HCEC 1CT (cell line): ENCODE measurements at places on chromosomes 6 and 20.

DNA sequence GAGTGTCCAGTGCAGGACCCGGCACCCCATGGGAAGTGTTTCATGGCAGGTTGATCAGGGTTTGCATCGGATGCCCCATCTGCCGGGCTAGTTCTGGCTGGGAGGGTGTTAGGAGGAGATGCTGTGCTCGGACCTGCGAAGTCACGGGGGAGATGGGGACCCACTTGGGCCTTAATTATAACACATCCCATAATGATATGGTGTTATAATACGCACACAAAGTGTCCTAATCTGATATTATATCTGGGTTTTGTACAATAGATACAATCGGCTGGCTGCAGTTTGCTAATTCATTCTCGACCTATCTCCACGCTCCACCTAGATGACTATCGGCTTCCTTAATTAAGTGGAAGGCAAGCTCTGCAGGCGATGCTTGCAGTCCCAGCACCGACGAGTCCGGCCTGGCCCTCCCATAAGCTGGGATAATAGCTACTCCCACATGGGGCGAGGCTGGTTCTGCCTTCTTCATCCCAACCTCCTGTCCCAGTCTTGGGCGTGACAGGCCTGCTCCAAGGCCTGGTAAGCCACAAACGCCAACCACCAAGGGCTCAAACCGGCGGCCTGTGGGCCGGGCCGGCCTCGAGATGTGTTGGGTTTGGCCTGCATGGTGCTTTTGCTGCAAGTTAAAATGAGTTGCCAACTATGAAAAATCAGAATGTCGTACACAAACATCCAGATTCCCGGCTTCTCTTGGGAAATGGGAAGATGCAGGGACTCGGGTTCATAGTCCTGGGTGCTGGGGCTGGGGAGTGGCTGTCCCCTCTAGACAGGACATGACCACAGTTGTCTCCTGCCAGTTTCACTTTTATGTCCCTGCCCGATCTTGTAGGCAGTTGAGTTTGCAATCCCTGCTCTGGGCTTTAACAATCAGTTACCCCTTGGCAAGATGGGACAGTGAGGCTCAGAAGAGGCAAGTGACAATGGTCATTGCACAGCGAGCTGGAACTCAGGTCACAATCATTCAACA is 32.7 kb downstream of the CEBPB start:
- no peak for DNase-seq

GRCh38 chr6:116450185-116450710 is 10.9 kb upstream of the CALHM6 start:
- DNase-seq: no peak

- peak; percentile 79 for DNase-seq
These were observed 94.1 kb downstream of the HIVEP2 start for GRCh38 chr6:142850679-142851423.

DNA sequence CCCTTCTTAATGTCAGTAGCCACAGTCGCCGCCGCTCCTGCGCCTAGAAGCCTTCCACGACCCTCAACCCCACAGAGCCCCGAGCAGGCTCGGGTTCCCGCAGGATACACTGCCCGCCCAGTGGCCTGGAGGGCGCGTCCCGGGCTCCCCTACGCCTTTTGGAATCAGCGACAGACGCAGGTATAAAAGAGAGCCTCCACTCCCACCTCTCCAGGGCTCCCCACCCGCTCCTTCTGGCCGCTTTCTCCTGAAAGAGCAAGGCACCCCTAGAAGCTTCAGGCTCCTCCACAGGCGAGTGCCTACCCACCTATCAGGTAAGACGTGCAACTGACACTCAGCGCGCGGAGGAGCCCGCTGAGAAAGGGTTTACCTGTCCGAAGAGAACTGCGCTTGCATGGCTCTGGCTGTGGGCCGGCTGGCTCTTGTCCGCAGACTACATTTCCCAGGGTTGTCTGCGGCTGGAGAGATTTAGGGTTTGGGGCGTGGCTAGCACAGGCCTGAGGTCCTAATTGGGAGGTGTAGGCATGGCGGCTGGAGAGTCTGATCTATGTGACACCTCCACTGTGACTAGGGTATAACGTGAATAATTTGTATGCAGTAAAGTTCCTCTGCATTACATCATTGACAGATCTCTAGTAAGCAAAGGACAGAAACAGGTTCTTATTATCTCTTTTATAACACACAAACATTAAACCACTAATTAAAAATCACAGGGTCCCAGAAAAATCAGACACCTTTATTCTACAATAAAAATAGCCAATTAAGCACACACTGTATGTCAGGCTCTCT is 13.5 kb upstream of the ZNF391 start:
- peak; percentile 73 for DNase-seq

DNA sequence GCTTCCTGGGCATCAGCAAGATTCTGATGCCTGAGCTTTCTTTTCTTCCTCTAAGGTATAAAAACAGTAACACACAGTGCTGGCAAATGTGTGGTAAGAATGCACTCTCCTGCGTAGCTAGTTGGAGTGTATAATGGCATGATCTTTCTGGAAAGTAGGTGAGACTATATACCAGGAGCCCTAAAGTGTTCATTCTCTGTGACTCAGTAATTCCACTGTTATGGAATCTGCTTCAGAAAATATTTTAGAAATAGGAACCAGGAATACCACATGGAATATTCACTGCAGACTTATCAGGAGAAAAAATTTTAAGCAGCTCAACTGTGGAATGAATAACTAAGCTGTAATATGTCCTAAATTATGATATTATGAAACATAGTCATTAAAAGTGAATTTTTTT is 16.9 kb upstream of the CSE1L start:
- DNase-seq: no peak

- DNase-seq: no peak
These were observed 11.8 kb upstream of the TRAM2 start for GRCh38 chr6:52588710-52589091.

DNA sequence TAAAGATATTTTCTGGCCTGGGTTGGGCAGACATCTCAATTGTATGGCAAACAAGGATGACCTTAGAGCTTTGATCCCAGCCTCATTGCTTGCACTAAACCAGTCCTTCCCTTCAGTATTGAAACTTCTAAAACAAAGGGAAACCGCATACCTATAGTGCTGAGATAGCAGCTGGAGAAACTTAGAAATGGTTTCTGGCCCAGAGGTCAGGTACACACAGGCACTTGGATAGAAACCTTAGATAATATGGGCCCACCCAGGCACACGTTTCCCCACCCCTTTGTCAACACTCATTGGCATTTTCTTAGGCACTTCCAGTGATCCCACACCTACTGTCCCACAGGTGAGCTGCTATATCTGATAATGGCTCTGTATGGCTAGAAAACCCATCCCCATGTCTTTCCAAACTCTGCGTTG is 22.1 kb downstream of the NRSN1 start:
- no peak for DNase-seq

- no peak for DNase-seq
These were observed 3.1 kb downstream of the LY6G6D start for GRCh38 chr6:31718265-31718664.

DNA sequence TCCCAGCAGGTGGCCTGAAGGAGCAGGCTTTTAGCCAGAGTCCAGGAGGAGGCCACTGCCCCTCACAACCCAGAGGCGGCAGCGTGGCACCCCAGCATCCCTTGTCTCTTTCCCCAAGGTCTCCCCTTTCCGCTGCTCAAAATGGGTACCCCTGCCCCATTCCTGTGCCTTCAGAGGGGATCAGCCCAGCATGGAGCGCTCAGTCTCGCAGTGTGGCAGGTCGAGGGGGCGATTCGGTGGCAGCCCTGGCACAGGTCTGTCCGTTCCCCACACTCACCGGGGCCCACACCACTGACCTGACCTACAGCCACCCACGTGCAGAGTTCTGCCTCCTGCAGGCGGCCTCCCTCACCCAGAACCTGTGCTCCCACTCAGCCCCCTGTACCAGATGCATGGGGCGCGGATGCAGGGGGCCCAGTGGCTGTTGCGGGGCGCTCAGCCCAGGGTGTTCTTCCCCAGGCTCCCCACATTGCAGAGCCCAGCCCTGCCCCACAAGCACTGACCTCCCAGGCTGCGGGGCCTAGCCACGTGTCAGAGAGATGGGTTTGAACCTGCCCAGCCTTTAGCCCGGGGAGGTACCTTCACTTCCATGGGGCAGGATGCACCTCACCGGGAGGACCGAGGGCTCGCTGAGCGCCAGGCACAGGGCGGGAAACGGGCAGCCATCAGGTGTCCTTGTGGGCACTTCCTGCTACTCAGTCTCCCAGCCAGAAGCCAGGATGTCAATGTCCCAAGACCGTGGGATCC is 41.8 kb downstream of the DSTN start:
- DNase-seq: no peak

GRCh38 chr20:50305636-50306477 is 115.2 kb downstream of the CEBPB start:
- peak; percentile 75 for DNase-seq

DNA sequence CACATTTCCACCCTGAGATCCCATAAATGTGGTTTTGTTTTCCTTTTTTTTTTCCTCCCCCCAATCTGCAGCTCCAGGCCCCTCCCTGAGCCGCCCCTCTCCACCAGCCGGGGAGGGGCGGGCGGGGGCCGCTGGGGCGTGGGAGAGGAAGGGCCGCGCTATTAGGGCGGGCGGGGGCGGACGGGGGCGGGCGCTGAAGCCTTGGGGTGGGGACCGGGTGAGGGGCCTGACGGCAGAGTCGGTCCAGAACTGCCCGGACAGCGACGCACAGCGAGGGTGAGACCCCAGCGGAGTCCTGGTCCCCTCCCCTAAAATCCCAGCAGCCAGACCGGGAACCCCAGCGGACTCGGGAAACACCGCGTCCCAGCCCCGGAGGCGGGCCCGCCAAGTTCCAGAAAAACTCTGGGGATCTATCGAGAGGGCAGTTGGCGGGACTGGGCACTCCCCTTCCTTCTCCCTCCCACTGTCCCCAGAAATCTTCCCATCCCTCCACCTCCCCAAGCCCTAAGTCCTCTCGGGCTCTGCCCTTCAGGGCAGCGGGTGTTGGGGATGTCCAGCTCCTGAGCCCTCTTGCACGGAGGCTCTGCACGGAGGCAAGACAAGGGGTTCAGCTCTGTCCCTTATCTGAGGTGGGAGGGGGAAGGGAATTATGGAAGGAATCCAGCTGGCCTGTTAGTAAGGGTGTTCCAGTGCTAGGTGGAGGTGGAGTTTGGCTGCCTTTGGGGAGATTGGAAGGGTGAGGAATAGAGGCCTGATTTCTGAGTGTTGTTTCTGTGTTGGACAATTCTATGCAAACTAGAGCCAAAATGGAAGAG is at the start of gene PRICKLE4:
TSS of gene PRICKLE4 (plus strand) at position 232 of the 815 bp plus-strand sequence. CDS start 2,692 bp downstream, outside the sequence.
- DNase-seq: peak; percentile 26

- peak; percentile 47 for DNase-seq
These were observed 4.0 kb upstream of the SPATS1 start for GRCh38 chr6:44338228-44339122.

DNA sequence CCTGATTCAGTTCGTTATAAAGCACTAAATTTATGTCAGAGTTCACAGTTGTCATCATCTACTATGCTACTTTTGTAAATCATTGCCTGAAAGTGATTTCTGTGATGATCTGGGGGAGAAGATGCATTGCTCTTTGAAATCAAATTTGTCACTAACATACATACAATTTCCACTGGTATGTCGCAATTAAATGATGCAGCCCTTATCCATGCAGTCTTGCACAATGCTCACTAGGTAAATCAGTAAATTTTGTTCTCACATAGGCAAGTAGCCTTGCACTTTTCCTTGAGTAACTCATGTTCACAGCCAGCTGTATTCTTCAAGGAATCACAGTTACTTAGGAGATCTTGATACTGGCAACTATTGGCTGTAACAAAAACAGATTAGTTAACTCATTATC is 20.8 kb downstream of the CRISP2 start:
- DNase-seq: no peak

- no peak for DNase-seq
These were observed 393.1 kb downstream of the ZFAND3 start for GRCh38 chr6:38212579-38212978.
